ENCODE measurements at places on chromosomes 13 and 19.

GRCh38 chr13:78722700-78723099 is 63.7 kb upstream of the OBI1 start:
- no peak for DNase-seq

DNA sequence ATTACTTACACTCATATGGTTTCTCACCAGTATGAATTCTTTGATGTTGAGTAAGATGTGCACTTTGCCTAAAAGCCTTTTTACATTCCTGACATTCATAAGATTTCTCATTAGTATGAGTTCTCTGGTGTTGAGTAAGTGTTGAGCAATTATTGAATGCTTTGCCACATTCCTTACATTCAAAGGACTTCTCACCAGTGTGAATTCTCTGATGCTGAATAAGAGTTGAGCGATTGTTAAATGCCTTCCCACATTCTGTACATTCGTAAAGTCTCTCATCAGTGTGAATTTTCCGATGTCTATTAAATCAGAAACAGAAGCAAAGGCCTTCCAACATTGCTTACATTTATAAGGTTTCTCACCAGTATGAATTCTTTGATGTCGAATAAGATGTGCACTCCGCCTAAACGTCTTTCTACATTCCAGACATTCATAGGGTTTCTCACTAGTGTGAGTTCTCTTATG is 14.2 kb upstream of the ZFP30 start:
- DNase-seq, result no peak

DNA sequence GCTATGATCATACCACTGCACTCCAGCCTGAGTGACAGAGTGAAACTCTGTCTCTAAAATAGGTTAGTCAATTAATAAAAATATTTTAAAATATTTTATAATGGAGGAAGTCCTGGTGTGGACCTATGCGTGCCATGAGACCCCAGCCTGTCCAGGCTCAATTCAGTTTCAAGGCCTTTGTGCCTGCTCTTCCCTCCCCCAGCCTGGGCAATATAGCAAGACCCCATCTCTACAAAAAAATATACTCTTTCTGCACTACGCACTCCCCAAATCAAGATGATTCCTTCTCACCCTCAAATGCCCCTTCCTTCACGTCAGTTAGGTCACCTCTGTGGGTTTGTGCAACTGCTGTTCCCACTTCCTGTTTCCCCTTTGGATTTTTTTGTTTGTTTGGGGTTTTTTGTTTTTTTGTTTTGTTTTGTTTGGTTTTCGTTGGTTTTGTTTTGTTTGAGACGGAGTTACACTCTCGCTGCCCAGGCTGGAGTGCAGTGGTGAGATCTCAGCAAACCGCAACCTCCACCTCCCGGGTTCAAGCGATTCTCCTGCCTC is 1.4 kb upstream of the HSH2D start:
- DNase-seq, result no peak

- no peak for DNase-seq
These were observed 21.6 kb downstream of the ATP4B start for GRCh38 chr13:113636266-113636963.

- no peak for DNase-seq
These were observed 59.3 kb upstream of the URI1 start for GRCh38 chr19:29882719-29883105.

GRCh38 chr13:31476753-31477152 is 262.6 kb upstream of the RXFP2 start:
- no peak for DNase-seq

DNA sequence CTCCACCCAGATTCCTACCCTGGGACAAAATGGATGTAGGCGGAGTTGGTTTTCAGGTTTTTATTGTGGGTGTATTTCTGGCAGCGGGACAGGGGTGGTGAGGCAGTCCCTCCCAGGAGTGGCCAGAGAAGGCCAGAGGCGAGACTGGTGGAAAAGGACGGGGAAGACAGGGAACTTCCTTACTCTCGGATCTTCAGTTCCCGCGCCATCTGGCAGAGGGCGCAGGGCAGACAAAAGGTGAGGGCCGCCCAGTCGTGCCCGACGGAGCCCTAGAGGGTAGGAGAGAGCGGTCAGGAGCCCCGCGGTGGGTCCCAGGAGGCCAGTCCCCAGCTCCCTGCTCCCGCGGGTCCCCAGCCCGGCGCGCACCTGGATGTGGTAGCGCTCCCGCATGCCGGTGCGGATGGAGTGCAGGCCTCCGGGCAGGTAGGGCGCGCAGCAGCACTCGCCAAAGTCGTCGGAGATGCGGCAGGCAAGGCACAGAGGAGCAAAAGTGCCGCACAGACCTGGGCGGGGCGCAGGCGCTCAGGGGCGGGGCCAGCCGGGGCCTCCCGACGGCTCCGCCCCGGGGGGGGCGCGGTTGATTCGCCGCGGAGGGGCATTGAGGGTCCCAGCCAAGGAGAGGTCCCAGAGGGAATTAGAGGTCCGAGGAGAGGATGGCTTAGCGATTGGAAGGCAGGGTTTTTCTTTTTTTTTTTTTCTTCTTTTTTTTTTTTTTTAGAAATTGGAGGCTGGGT is 3.0 kb downstream of the CNFN start:
- DNase-seq, result peak; percentile 63

- no peak for DNase-seq
These were observed 56.6 kb downstream of the FRY start for GRCh38 chr13:32087955-32088747.

- no peak for DNase-seq
These were observed 9.5 kb downstream of the ANO8 start for GRCh38 chr19:17325133-17325532.

DNA sequence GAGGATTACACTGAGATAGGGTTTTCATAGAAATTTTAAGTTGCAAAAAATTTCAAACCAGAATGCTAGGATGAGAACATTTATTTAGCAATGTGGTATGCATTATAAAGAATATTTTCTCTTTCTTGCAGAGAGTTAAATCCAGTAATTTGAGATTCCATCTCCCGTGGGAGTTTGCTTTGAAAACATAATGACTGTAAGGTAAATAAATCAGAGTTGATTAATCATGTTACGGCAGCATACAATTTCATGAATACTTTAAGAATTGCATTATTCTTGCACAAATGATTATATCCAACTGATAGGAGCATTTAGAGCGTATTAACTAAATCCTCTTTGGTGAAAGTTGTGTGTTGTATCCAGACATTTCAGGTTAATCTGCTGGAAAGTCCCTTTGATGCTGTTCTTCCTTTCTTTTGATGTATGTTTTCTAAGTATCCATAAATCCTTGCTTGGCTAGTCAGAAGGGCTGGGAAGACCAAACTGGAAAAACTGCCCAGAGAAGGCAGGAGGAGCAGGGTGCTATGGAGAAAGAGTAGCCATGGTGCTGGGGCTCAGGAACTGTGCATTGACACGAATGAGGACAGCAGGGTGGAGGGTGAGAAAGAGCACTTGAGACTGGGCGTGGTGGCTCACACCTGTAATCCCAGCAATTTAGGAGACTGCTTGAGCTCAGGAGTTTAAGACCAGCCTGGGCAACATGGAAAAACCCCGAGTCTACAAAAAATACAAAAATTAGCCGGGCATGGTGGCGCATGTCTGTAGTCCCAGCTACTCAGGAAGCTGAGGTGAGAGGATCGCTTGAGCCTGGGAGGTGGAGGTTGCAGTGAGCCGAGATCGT is 4.8 kb upstream of the GJA3 start:
- no peak for DNase-seq

DNA sequence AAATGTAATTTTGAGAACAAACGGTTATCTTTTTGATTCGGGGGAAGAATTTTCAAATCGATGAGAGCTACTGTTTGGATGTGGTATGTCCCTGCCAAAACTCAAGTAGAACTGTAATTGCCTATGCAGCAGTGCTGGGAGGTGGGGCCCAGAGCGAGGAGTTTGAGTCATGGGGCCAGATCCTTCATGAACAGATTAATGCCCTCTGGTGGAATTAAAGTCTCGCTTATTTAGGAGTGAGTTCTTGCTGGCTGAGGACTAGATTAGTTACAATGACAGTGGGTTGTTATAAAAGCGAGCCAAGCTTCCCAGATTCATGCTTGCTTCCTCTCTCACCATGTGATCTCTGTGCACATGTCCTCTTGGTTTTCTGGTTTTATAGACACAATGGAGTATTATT is 11.8 kb upstream of the PRR20A start:
- DNase-seq, result no peak

- no peak for DNase-seq
These were observed 512 bp upstream of the ZNF93 start for GRCh38 chr19:19900139-19900728.

DNA sequence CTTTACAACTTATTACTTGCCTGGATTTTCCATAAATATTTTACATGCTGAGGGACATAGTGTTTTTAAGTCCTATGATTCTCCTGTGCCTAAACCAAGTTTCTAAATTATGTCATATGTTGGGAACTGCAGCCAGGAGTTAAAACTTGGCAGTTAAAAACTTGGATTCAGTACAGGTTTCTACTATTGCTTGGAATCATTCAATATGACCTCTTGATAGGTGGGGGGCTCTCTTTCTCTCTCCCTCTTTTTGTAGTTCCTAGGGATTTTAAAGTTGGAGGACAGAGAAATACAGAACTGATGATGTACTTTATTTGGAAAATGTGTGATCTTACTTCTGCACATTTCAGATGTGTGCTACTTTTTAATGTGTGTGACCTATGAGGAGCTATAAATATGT is 4.7 kb downstream of the CSNK1A1L start:
- DNase-seq, result no peak

DNA sequence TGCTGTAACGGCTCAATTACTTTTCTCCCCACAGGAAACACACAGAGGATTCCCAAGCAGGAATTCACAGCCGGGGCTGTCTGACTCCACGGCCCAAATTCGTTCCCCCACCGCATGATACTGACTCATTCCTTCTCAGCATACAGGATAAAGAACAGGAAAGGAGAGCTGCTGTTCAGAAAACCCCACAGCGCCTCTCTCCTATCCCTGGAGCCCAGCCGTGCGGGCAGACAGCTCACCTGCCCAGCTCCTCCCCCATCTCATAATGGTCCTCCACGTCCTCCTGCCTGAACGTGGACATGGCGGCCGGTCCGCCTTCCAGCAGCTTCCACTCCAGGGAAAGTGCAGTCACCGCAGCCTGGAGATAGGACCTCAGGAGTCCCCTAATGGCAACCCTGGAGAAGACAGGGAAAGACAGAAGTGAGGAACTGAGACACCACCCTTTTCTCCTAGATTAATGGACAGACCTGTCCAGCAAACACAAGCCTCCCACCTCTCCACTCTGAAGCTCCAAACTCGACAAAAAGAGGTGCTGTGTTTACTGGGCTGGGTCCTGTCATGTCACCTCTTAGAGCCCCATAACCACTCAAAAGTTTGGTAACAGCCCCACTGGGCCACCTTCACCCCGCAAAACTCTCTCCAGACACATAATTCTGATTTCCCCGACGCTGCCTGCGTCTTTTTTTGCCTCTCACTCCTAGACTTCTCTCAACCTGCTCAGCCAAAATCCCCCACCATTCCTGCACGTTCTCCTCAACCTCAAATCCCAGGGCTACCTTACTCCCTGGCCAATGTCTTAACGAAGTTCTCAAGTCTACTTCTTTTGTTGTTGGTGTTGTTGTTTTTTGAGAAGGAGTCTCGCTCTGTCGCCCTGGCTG is 1.2 kb downstream of the DAPK3 start:
- DNase-seq, result no peak

Data from NCI-H187 (cell line).